ENCODE measurements at places on chromosomes 12 and 14.

DNA sequence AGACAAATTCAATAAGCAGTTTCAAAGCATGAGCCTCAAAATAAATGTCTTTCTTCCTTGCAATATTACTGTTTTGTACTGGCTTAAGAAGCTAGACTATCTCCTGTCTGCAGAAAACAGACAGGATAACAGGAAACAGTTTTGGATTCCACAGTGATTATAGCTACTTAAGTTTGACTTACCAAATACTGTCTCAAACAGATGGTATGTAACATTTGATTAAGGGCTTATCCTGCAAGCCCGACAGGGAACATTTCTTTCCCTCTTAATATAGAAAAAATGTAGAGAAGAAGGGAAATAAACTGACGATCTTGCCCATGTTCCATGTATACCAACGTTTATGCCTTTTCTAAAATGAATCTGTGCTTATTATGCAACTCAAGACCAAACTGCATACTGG is 179.9 kb upstream of the EEA1 start:
- DNase-seq: no peak

- no peak for DNase-seq
Observed at GRCh38 chr12:55420307-55420962, 5.6 kb upstream of the OR6C76 start.

- DNase-seq: no peak
Observed at GRCh38 chr12:38880288-38880687, 25.1 kb downstream of the CPNE8 start.

DNA sequence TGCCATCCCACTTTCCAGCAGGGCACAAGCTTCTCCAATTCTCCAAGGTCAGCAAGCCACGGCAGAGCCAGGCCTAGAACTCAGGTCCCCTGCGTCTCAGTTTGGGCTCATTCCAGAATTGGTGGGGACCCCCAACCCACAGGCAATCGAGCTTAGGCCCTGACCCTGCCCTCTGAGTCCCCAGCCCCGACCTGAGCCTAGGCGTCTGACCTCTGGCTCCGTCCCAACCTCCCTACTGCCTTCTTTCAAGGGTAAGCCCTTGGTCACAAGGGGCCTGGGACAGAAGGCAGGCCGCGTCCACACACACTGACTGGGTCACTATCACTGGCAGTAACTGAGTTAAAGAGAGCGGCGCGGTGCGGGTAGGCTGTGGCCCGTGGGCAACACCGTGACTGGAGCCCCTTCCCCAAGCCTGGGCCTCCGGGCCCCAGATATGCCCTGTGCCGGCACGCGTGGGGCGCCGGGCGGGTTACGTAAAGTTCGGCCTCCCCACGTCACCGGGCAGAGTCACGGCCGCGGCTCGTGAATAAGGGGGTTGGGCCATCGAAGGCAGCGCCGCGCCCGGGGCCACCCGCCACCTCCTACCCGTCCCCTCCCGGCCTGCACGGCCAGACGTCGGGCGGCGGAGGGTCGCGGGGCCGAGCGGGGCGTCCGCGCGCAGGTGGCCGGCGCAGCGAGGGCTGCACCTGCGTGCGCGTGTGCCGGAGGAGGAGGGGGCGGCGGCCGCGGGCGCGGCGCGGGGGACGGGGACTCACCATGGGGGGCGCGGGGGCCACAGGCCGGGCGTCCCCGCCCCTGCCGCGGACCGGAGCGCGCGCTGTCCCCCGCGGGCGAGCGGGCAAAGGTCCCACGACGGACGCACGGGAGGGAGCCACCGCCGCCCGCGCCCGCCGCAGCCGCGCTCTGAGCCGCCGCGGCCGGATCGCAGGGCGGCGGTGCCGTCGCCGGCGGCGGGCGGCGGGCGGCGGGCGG is 516 bp downstream of the ANKRD9 start:
- DNase-seq: no peak

All from posterior cingulate gyrus (tissue), 11 donors.